ENCODE measurements at places on chromosomes 12 and 14.

- peak; percentile 76 for DNase-seq
These were observed 26.5 kb upstream of the STRAP start for GRCh38 chr12:15855646-15856045.

DNA sequence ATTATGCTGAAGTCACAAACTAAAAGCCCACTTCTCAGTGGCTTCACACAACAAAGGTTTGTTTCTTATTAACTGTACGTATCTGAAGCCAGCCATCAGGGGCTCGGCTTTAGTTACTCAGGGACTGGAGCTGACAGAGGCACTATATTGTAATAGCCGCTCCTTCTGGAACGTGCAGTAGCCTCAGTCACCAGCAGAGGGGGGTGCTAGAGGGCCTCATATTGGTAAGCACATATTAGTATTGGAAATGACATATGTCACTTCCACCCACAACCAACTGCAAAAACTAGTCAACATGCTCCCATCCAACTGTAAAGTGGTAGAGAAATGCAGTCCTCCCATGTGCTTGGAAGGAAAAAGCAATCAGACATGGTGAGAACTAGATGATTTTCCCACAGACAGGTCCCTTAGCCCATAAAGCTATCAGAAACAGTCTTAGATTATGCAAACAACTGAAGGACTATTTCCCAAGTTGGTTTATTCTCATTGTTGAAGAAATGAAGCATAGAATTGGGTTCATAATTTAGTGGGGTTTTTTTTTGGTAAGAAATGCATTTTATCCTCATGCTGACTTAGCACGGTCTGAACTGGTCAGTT, 183.6 kb upstream of the G2E3 start:
- DNase-seq, result peak; percentile 65

- DNase-seq, result no peak
These were observed 94.1 kb upstream of the BMP4 start for GRCh38 chr14:54050759-54051158.

- no peak for DNase-seq
These were observed 56.6 kb downstream of the RNFT2 start for GRCh38 chr12:116794725-116795124.

DNA sequence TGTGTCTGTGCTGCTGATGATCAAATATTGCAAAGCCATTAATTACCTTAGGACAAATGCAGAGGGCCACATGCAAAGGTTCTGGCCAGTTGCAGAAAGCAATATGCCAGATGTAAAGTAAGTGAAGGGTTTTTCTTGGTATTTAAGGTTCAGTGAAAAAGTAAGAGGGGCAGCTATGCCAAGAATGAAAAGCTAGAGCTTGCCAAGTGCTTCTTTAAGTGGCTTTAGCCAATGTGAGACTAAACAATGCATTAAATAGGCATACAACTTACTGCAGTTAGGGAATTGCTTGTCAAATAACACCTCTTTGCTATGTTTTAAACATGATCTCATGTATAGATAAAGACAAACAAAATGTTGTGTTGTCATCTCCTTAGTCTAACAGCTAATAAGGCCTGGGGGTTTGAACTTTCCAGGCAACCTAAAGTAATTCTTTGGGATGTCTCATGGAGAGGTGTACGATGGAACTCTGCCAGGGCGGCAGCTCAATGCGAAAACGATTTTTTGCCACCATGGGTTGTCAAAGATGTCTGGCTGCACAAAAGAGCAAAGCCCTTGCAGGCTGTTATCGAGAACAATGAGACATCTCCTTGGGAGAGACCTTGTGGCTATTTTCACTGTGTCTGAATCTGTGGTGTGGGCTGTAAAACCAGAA, 12.0 kb downstream of the IGF1 start:
- DNase-seq, result no peak

- DNase-seq, result no peak
These were observed 75.6 kb downstream of the ESR2 start for GRCh38 chr14:64218344-64219240.

DNA sequence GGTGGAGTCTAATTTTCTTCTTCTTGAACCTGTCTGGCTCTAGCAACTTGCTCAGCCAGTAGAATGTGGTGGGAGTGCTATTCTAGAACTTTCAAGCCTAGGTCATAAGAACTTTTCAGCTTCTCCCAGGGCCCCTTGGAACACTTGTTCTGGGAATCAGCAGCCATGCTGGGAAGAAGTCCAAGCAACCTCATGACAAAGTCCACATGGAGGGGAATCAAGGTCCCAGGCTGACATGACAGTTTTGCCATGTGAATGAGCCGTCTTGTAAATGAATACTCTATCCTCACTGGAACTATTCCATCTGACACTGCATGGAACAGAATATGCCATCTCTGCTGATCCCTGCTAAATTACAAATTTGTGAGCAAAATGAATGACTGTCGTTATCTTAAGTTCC, 214.2 kb upstream of the TBX3 start:
- DNase-seq, result no peak

DNA sequence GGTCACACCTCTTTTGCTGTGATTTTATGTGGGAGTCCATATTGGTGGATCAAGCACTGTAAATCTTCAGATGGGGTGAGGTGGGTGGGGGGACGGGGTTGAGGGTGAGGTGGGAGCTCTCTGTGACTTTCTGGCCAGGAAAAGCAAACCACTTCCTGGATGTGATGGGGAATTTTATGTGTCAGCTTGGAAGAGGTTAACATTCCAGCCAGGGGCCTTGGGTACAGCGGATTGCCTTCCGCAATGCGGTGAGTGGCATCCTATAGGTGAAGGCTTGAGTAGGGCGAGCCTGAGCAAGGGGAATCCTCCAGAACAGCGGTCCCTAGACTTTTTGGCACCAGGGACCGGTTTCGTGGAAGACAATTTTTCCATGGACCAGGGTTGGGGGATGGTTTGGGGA, 36.2 kb downstream of the DLK1 start:
- peak; percentile 32 for DNase-seq

GRCh38 chr12:111335811-111336210, 33.1 kb downstream of the PHETA1 start:
- no peak for DNase-seq

DNA sequence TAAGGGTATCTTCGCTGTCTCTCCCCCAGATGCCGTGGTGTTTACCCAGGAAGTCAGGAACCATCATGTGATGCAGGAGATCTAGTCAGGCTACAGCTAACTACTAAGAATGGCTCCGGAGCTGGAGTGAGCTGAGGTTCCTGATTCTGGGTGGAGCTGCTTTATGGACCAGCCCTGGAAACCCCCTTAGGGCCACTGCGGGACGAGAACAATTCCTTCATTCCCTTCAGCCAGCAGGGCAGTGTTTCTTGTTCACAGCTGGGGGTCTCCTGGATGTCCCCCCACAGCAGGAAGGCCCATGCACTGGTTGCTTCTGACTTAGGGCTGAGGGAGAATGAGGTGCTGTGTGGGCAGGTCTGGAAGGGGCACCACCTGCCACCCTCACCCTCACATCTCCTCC, 199.3 kb downstream of the ADGRD1 start:
- DNase-seq, result no peak

GRCh38 chr12:79406993-79407392, 283.8 kb downstream of the PAWR start:
- peak; percentile 11 for DNase-seq

DNA sequence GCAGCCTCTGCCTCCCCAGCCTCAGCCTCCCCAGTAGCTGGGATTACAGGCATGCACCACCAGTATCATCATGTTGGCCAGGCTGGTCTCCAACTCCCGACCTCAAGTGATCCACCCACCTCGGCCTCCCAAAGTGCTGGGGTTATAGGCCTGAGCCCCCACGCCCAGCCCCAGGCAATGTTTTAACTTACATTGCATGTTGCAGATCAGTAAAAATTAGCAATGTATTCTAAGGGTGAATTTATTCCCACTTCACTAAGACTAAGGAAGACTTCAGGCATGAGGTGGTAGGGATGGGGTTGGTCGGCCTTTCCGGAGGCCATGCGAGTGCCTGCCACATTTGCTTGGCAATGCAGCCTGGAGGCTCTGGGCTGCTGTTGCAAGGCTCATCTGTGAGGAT, 66.8 kb upstream of the JDP2 start:
- DNase-seq, result no peak

DNA sequence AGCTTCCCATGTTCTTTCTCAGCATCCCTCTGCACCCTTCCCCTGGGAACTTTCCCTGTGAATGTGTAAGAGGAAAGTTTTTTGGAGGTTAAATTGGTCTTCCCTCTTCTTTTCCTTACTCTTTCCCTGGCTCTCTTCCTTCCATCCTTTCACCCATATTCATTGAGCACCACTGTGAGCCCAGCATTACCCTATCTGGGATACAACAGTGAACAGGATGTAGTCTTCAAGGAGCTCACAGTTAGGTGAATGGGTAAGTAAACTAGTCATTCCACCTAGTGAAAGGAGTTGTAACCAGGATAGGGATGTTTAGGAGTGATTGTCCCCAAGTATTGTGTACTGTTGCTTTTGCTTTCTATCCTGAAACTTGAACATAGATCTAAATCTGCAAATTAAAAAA, 123.8 kb downstream of the MYRFL start:
- no peak for DNase-seq

DNA sequence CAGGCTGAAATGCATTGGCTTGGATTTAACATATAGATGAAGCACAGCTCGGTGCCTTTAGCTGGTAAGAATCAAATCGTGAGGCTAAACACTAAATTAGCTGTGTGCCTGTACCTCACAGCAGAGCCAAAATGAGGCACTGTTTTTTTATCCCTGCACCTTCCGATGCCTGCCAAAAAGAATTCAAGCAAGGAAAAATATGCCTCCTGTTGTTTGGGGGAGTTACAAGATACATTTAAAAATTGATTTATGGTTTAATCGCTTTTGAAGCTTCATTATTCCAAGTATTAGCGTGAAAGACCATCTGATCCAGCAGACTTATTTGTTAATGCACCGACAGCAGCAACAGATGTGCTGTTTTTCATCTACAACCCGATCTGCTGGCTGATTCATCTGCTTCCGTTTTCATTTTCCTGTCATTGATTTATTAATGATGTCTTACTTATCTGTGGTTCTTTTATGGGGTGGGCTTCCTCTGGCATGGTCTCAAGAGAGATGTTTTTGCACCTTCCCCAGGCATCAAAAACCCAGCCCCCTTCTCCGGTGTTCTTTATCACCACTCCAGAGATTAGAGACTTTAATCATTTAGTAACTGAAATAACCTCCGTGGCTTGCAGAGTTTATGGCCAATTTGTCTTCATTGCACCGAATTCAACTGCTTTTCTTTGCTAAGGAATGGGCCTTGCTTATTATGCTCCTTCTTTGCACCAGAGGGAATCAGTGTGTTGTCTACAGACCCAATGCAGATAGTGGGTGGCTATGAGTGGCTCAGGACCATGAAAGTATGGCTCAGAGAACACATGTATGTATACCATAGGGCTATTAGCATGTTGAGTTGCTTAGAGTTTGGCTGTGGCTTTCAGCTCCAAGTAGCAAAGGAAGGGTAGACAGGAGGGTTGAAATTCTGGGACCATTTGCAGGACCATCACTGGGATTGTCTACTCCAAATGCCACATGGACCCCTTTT, 166.8 kb upstream of the TMEM260 start:
- no peak for DNase-seq

DNA sequence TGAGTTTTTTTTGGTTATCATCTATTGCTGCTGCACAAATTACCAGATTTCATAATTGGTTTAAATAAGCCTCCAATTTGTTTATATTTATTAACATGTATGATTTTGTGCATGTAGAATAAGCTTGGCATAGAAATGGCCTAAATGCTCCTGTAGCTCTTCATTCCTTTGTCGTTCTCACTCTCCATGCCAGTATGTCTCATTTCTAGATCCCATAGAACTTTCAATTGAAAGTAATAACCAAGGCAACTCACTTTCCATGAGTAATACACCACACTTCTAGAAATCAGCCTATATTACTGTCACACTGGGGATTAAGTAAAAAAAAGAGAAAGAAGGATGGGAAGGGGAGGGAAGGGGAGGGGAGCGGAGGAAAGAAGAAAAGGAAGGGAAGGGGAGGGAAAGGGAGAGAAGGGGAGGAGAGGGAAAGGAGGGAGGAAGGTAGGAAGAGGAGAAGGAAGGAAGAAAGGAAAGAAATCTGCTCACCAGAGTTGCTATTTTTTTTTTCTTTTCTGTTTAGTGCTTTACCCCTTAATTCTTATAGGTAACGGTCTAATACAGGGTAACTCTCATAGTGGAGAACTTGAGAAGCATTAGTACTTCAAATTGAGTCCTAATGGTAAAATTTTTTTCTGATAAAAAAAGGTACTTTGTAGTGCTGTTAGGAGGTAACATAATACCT, 45.6 kb downstream of the MDM2 start:
- no peak for DNase-seq

GRCh38 chr14:100504372-100505078, 82.7 kb downstream of the BEGAIN start:
- peak; percentile 89 for DNase-seq

- DNase-seq, result peak; percentile 64
These were observed 30.4 kb downstream of the DLGAP5 start for GRCh38 chr14:55160989-55161388.

DNA sequence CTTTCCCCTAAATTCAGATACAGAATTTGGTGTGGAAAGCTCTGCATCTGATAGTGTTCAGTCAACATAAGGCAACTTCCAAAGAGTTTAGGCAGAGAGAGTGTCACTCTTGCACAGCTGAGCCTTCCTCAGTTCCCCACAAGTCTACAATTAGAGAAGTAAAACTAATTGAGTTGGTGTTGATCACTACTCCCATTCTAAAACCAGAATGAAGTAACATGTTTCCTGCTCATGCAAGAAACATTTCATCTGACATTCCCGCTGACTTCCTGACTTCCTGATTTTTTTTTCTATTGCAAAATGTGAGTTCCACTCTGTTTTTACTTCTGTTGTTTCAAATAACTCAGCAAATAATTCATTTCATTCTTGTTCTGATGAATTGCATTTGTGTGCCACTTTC, 271.0 kb downstream of the ALG10B start:
- no peak for DNase-seq

- DNase-seq, result no peak
These were observed 553 bp upstream of the DAZAP2 start for GRCh38 chr12:51238037-51238509.

GRCh38 chr14:22733829-22734228, 32.7 kb upstream of the OXA1L start:
- no peak for DNase-seq

DNA sequence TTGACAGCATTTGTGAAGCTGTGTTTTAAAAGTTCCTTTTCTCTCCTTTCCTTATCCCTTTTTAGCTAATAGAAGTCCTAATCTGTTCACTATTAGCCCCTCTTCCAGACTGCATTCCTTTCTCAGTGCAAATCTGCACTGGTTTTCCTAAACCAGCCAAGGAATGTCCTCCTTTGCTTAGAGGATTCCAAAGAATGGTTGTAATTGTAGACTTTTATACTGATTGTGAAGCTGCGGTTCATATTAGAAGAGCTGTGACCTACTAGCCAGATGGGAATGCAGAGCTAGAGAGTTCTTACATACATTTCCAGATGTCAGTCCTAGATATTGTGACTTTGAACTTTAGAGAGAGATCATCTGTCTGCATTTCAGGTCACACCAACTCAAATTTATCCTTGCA, 79.8 kb downstream of the MYRFL start:
- DNase-seq, result no peak
